ENCODE measurements at places on chromosomes 5 and 9.

DNA sequence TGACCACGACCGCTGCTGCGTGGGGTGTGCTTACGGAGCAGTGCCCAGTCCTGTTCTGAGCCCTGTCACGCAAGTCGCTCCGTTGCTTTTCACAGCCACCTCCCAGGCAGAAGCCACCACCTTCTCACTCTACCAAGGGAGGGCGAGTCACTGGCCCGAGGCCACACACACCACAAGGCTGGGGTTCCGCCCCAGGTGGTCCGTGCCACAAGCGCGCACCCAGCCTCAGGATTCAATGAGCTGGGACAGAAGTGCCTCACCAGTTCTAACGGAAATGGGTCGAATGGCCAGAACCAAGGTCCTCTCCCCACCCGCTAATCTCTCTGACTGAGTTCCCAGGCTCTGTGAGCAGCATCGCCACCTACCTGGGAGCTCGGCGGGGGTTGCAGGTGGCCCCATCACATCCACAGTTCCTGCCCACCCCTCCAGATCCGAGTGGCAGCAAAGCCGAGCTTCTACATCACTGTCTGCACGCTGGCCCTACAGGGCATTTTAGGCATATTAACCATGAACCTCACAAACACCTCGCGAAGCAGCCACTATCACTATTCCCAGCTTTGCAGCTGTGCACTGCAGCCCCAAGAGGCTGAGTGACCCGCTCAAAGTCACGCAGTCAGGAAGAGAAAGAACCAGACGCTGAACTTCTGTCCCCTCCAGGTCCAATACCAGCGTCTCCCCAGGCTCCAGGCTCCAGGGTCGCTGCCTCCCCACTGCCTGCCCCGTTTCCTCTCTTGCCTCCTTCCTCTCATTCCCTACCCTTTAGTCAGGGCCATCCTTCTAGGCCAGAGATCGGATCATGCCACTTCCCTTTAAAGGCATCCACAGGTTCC, 92.1 kb upstream of the PHYKPL start:
- no peak for DNase-seq

DNA sequence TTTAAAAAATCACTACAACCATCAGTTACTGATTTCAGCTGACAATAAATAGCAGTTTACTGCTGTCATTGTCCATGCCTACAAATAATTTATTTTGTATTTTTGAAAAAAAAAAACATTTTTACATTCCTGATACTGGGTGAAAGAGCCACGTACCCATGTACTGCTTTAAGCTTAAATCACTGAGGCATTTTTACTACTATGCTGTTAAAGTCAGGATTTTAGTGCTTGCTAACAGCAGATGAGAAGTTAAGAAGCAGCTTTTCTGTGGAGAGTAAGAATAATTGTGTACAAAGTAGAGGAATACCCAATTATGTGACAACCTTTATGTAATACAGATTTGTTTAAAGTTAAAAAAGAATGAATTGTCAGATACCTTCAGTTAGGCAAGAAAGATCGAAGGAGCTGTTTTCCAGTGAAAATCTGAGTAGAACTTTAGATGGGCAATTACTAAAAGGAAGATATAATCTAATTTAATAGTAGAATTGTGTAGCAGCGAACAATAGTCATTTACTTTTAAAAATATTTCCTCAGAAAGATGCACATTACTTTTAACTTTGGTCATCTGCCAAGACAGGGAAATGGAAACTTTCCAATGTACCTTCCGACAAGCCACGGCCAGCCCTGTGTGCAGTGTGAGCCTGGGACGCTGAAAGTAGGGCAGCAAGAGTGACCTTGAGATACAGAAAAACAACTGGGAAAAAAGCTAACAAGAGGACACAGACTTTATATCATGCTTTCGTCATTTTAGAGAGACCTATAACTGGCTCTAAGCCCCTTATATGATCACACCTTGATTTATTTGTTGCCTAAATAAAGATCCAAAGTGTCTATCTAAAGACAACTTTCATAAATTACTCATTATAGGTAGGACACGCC, 39.9 kb downstream of the RHOBTB3 start:
- DNase-seq = peak; percentile 20

DNA sequence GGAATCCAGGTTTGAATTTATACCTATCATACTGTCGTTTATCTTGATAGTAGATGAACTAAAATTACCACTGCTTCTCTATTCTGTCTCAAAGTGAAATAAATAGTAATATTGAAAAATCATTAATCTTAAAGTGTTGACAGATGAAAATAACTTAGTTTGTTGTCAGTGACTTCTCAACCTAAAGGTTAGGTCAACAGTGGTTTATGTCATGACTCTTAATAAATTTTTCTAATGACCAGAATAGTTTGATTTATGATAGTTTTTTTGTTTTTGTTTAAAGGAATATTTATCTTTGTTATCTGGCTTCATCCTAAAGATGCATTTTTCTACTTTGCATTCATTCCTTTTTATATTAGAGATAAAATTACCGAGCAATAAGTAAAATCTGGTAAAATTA, 81.1 kb downstream of the SLF1 start:
- no peak for DNase-seq

DNA sequence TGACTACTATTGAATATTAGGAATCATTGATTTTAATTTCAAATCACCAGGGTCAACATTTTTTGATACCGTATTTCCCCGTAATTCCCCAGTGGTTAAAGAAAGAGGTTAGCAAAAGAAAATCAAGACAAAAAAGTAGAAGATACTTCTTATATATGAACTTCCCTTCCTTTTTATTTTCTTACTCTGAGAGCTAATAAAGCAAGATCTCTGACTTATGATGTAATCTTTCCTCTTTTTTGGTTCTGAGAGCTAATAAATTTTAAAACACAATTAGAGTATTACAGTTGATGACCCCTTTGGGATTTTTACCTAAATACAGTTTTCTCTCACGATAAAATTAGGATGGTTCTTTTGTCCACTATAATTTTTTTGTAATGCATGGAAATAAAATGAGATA, 9.2 kb upstream of the FYB1 start:
- no peak for DNase-seq

DNA sequence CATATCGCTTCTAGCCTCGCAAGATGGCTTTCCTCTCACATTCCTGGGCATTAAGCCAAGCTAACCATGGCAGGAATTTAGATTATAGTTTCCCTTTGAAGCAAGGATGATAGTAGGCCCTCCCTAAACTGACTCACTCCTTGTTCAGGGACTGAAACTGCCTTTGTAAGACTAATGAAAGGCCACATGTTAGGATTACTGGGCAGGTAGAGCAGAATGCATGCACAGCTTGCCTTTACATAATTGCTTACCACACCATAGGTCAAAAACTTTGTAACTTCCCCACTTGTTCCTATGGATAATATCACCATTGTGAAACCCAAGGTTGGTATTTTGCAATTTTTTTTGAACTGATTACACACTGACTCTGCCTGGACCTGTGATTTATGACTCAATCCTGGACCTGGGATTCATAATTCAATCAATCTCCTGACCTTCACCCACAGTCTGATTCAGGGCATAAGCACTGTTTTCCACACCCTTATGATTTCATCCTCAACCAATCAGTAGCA, 41.0 kb upstream of the PRDM9 start:
- peak; percentile 40 for DNase-seq

- no peak for DNase-seq
These were observed 999.8 kb downstream of the NR2F1-AS1 start for GRCh38 chr5:92581249-92581648.

DNA sequence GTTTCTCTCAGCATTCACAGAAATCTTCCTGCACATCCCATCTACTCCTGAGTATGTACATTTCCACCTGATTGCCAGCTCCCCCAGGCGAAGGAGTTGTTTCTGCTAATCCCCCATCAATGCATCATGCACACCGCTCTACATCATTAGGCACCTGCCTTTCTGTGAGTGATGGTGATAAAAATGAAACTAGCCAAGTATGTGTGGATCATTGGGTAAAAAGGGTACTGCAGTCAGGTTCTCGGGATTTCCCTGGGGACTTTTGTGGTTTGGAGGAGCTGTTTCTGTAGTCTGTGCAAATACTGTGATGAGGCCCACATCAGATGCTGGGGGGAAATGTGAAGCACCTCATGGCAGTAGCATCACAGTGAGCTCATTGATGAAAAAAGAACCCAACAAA, 30.4 kb downstream of the CAMK4 start:
- peak; percentile 23 for DNase-seq

- no peak for DNase-seq
These were observed 137.1 kb downstream of the CAAP1 start for GRCh38 chr9:26755476-26755875.

- DNase-seq = peak; percentile 35
These were observed 246.5 kb downstream of the PTPRD start for GRCh38 chr9:10366171-10366779.

- DNase-seq = no peak
These were observed 576.4 kb upstream of the SGCD start for GRCh38 chr5:155750571-155750970.

GRCh38 chr5:139700711-139701055, 52.5 kb downstream of the CXXC5 start:
- no peak for DNase-seq

GRCh38 chr5:80487444-80487828, 464 bp upstream of the FAM151B start:
- no peak for DNase-seq

DNA sequence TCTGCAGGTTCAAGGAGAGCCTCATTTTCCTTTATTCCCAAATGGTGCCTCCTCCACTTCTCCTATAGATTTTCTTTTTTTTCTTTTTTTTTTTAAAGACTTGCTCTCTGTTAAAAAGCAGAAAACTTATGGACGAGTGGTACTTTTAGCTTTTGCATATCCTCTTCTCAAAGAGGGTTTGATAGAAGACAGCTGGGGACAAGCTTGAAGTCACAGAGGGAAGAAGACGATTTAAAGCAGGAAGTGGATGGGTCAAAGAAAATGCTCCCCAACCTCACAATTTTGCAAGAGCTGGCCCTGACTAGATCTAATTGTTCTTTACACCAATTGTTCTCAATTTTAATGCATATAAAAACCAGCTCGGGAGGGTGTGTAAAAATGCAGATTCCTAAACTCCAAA, 48.9 kb downstream of the APBA1 start:
- DNase-seq = no peak

DNA sequence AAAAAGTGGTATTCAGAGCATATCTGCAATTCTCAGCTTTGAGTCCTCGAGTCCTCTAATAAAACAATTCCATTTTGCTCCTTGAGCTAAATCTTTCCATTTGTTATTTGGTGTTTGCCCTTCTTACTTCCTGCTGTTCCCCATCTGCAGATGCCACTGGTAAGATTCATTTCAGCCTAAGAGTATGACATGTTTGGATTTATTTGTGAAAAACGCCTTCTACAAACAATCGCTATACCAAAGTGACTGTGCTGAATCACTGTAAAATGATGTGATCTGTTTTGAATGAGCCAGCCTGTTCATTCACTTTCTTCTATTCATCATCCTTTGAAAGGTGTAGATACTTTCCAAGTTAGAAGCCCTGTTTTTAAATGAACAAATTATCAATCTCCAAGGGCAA, 27.7 kb downstream of the KCTD16 start:
- DNase-seq = peak; percentile 69

DNA sequence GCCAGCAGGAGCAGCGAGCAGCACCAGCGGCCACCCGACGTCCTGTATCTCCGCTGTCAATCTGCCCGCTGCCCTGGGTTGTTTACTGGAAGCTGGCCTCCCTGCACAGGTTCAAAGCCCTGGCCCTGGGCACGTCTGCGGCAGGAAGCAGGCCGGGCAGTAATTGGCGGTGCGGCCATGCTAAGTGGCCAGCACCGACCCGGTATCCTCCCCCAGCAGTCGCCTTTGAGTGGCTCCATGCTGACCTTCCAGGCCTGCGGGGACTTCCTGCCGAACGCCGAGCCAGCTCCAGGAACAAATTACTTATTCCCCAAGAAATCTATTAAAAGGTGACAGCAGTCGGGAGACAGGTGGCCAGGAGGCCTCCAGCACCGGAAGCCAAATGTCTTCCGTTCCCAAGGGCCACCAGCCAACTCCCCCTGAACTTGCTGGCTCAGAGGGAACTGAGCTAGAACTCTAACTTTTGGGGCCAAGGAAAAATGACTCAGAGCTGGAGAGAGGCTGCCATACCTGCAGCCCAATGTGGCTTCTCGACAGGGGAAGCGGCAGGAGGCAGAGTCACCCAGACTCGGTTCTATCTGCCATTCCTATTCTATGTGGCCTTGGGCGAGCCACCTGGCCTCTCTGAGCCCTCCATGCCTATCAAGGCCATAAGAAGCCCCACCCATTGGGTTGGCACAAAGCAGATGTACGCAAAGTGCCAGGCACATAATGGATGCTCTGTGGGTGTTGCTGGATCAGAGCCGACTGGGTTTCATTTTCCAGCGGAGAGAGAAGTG, 13.7 kb upstream of the PSMB7 start:
- DNase-seq = no peak

GRCh38 chr5:107724642-107725041, 53.9 kb upstream of the EFNA5 start:
- no peak for DNase-seq

- DNase-seq = peak; percentile 53
These were observed 109.8 kb upstream of the TBC1D2 start for GRCh38 chr9:98365227-98365669.

DNA sequence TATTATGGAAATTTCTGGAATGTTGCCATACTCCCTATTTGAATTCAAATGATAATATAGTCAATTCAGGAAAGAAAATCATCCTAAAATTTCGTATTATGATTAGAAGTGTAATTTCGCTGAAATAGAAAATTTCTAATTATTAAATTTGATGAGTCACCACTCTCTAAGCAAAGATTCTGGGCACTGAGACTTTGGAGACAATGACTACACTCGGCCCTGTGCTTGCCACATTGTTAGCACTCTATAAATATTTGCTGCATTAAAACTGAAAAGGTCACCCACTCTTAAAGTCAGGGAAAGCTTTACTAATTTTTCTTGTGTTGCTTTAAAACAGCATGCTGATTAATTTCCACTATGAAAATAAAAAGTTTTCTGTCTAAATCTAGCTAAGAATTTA, 240.3 kb downstream of the TLE4 start:
- DNase-seq = peak; percentile 7

DNA sequence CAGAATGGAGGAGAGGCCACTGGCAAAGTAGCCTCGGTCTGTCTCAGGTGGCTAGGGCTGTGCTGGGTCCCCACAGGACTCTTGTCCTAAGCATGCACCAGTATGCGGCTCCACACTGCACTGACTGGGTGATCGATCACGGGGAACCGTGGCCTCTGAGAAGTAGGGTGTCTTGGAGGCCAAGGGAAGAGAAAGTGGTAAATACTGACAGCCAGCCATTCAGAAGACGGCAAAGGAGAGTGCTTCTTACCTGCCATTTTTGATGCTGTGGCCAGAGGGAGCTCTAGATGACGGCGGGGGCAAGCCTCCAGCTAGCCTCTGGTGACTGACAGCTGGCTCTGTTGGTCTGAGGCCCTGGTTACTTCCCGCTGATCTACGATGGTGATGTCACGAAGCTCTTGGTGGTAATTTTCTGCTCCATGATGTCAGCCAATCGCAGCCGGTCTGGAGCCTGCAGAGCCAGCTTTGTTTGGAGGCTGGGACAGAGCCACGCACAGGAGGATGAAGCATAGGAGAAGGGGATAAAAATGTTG, 40.4 kb upstream of the GADD45G start:
- no peak for DNase-seq

- no peak for DNase-seq
These were observed 63.7 kb downstream of the DENND4C start for GRCh38 chr9:19294219-19294618.

Measured in fibroblast of lung (primary cell).